ENCODE measurements at places on chromosomes 4 and X.
A peak's percentile ranks its signal among the peaks of the same experiment; 100 is the strongest.

DNA sequence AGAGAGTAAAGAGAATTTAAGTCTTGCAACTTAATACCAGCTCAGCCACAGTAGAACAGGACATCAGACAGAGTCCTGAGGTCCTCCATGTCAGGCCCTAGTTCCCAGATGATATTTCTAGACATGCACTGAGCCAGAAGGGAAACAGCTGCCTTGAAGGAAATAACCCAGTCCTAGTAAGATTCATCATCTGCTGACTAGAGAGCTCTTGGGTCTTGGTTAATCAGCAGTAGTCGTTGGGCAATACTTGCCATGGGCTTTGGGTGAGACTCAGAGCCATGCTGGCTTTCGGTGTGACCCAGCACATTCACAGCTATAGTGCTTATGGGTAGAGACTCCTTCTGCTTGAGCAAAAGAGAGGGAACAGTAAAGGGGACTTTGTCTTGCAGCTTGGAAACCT lies 379.1 kb downstream of the AR start:
- DNase-seq, result no peak

GRCh38 chrX:106780664-106781377 lies 21.7 kb upstream of the TBC1D8B start:
- no peak for DNase-seq

DNA sequence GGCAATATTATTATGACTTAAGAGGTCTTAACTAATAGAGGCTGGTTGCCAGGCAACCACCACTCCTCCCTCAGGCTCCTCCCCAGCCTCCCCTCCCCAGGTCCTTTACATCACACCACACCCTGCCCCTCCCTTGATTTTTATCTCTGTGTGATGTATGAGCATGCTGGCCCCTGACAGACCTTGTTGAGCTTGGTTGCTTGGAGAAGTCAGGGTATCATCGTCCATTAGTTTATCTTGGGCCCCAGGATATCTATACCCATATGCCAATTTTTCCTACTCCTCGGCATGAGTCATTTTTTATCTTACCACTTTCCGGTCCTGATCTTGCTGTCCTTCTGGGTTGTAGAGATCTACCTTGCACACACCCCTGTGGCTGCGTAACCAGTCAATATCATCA lies 2.5 kb downstream of the AKAP4 start:
- DNase-seq, result no peak

- no peak for DNase-seq
Observed at GRCh38 chr4:13470379-13470778, 13.8 kb downstream of the RAB28 start.

DNA sequence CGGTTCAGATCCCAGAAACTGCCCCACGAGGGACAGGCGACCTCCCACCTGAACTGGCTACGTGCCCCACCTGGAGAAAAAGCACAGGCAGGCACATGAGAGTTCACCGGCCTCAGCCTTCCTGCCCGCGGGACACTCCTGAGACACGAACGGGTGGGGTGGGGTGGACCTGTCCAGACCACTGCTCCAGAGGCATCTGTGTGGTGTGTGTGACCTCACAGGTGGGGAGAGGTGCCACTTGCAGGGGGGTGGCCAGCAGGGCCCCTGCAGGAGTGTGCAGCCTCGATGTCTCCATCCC lies 18.5 kb downstream of the NELFA start:
- peak; percentile 19 for DNase-seq

Measured in stimulated activated CD8-positive, alpha-beta memory T cell treated with anti-CD3 and anti-CD28 coated beads, Interleukin-4, amount 100 ng/mL, for 48 hours (primary cell).